ENCODE measurements at places on chromosomes 2 and 18.

GRCh38 chr2:156445296-156446220 is 9.4 kb downstream of the GPD2 start:
- DNase-seq, result peak; percentile 32

DNA sequence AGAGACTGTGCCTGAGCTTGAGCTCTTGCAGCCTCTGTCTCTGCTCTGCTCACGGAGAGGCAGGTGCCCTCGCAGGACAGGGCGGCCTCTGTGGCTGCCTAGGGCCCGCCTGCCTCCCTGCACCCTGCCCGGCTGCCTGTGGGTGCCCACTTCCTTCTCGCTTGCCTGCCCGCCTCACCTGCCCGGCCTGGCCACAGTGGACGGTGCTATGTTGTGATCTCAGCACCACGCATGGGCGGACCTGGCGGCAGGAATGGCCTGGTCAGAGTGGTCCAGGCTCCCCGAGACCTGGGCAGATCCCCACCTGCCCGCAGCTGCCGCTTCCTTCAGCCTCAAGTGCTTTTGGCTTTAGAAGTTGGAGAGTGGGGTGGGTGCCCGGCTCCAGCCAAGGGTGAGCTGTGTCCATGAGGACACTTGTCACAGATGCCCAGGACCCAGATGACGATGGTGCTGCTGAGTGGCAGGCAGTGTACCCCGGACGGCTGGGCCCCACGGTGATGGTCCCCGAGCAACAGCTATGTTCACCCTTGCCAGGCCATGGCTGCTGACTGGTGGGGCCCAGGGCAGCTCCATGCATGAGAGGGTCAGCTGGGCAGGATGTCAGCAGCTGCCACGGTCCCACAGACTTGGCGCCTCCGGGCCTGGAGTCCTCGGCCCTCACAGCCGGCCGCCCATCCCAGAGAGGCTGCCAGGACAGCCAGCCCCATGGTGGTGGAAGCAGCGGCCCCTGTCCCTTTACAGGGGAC is 25.3 kb downstream of the RTP5 start:
- no peak for DNase-seq

GRCh38 chr2:181036848-181037603 is 56.6 kb downstream of the UBE2E3 start:
- no peak for DNase-seq

DNA sequence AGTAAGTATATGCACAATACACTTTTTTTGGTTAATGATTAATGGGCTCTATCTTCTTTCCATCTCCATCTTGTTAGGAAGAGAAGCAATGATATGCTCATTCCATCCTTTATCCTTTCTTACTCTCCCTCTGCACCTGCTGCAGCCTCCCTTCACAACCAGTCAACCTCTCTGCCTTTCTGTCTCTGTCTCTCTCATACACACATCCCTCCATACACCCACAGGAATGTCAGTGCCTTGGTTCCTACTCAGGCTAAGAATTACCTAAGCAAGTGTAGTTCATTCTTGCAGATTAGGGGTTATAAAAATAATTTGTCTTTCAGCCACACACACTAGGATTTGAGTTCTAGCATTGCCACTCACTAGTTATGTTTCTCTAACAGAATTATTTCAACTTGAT is 45.6 kb downstream of the MAP2 start:
- DNase-seq, result no peak

GRCh38 chr2:147351784-147352183 is 493.0 kb upstream of the ACVR2A start:
- no peak for DNase-seq

DNA sequence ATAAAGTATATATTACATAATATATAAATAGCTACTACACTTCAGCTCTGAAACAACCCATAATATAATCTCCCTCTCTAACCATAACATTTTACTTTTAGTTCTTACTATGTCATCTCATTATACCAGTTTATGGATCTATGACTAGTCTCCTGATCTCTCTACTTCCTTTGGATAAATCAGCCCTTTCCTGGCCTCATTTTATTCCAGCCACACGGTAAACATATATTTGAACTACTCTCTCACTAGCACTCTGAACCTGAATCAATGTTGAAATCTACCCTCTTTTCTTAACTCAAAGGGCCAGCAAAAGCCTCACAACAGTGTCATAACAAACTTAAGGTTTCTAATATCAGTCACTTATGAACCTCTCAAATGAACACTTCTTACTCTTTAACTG is 62.6 kb downstream of the BAZ2B start:
- peak; percentile 54 for DNase-seq

- peak; percentile 89 for DNase-seq
Measured at GRCh38 chr2:59034837-59035236, 793.7 kb upstream of the FANCL start.

DNA sequence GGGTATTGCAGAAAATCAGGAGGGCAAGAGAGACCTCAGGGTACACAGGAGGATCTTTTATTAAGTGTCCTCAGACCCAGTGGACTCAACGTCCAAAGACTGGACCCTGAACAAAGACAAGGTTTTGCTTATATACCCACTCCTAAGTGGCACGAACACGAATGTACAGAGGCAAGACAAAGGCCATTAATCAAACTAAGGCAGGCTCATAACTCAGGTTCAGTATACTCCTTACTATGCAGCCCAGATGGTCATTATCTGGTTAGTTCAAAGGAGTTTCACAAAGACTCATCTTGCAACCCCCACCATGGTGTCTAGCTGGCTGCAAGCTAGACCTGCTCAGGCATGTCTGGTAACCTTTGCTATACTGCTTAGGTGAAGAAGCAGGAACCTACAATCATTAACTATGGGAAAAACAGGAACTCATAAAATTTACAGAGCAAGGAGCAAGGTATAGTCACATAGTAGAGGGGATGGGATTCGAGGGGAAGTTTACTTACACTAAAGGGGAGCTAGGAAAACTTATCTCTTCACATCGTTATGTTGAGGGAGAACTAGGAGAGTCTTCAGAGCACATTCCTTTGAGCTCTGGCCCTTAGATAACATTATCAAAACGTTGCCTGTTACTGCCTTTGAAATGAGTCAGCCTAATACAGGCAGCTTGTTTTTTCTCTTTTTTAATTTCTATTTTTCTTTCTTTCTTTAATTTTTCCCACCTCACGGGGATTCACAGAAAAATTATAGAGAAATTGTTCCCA is 33.9 kb downstream of the SLC4A3 start:
- DNase-seq, result peak; percentile 45

DNA sequence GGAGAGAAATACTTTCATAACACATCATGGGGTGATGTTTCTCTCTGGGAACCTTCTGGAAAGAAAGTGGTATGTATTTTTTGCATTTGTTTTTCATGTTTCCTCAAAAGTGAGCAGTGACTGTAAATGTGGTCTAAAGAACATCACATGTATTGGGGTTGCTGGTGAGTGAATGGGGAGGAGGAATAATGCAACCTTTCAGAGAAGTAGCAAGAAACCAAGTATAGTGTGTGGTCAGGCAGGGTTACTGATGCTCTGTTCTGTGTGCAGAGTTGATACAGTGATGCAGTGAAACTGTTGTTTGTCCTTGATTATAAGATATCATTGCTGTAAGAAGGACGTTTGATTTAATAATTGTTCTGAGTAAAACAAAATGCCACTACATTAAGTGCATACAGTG is 24.1 kb downstream of the ADNP2 start:
- DNase-seq, result no peak

DNA sequence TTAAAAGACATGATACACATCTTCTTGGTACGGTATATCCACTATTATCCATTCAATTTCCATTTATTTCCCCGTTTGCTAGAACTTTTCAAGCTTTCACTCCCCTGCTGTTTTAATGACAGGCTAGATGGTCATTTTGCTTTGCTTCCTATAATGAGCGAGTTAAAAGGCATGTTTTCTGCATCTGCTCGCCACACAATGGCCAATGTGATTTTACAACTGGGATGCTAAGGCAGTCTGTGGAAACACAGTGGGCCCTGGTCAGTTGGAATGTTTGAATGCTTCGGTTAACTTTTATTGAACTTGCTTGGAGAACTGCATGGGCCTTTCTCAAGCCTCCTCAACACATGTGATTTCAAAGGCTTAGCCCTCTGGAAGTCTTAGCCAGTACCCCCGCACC is 48.4 kb upstream of the TNP1 start:
- no peak for DNase-seq

DNA sequence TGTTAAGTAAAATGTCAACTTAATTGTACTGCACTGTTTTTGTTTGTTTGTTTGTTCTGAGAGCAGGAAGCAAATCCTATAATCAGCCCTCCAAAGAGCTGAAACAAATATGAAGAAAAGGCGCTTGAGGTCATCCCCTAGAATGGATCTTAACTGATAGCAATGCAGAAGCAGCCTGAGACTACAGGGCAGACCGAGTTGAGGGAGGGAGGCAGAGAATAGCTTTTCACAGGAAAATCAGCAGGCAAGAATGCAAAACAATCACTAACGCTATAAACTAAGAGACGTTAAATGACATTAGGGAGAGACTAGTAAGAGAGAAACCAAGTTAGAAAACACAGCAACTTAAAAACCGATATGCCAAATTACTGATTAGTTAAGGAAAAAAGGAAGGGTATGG is 37.2 kb downstream of the GALNT1 start:
- peak; percentile 60 for DNase-seq

GRCh38 chr2:54497763-54498680 is 41.9 kb downstream of the SPTBN1 start:
- DNase-seq, result peak; percentile 29

DNA sequence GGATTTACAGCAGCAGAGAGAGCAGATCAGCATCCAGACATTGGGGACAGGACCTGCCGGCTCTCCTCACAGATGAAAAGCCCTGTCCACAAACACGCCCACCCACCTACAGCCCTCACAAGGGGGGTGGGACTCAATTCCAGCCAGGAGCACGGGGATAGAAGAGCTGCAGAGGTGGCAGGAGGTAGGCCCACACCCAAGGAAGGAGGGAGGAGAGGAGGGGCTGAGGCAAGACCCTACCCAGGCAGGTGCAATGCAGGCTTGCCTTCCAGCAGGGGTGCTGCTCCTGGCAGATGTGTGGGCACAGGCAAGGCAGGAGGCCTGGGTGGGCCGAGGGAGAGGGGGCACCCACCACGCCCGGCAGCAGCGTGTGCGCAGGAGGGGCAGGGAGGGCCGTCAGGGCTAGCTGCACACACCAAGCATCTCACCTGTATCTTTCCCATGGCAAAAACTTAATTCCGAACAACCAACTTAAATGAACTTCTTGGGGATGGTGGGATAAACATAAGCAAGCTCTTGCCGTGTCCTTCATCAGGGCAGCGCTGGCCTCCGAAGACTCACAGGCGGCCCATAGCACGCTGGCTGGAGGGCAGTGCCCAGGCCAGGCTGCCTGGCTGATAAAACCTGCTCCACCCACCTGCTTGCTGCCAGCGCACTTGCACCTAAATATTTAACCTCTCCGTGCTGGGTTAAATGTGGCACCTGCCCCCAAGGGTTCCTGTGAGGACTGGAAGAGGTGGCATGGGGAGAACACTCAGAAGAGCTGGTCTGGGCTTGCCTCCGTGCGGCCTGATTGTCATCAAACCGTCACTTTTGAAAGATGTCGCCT is 219.5 kb downstream of the HDAC4 start:
- DNase-seq, result no peak

DNA sequence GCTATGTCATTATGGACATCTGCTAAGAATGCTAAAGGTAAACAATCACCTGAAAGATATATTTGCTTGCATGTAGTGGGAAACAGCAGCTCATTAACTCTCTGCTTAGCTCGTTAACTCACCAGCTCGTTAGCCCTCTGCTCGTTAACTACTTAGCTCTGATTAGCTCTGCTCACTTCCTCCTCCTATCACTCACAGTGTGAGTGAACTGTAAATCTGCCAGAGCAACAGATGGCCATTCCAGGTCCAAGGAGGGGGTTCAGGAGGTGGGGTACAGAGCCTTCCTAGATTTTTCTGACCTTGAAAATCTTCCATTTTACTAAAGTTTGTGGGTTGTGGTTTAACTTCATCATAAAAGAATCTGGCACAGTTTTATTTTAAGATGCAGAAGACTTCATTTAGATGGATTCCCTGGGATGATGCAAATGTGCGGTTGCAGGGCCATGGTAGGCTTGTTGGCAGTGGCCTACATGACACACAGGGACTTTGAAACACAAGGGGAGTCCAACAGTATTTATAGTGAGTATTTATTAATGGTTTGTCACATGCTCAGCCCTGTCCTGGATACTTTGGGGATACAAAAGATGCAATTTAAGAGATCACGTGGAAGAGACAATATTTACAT is 1633.7 kb upstream of the CELF4 start:
- no peak for DNase-seq

DNA sequence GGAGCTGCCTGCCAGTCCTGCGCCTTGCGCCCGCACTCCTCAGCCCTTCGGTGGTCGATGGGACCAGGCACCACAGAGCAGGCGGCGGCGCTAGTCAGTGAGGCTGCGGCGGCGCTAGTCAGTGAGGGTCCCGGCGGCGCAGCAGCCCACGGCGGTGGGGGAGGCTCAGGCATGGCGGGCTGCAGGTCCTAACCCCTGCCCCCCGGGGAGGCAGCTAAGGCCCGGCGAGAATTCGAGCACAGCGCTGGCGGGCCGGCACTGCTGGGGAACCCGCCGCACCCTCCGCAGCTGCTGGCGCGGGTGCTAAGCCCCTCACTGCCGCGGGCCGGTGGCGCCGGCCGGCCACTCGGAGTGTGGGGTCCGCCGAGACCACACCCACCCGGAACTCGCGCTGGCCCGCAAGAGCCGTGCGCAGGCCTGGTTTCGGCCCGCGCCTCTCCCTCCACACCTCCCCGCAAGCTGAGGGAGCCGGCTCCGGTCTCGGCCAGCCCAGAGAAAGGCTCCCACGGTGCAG is 867.4 kb downstream of the DSC3 start:
- DNase-seq, result no peak

DNA sequence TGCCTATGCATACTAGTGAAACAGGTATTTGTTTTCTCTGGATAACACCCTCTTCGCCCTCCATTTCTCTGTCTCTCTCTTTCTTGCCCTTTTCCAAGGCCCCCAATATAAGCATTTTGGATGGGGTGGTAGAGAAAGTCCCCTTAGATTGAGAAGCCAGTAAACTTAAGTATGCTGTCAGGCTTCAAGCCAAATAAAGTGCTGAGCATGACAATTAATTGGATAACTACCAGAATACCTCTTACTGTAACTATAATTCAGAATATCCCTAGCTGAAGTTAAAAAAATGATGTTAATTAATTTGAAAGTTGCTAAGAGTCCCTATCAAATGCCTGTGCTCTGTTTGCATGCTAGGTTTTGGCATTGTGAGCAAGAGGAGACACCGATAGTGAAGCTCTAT is 324.8 kb downstream of the PARD3B start:
- no peak for DNase-seq

DNA sequence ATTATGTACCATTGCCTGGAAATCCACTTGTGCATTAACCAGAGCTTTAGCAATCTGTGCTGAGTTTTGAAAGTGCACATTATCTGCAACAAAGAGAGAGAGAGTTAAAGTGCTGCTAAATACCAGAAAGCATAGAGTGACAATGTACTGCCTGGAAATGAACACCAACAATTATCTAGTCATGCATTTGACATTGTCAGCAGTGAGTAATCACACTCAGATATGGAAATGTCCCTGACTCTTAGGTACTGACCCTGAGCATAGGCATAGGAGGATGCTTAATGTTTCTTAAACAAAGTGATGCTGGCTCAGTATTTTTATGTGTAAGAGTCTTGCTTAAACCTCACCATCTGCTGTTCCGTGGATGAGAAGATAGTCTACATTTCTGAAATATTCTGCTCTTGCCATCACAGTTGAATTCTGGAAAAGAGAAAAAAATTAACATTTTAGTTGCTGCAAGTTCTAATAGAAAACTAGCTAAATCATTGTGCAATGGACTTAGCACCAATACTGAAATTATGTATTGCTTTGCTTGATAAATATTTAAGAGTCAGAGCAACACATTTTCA is 20.8 kb upstream of the GCG start:
- DNase-seq, result no peak

Measured in OCI-M1 (cell line).